Hepatic stellate cell (primary cell): ENCODE measurements at places on chromosomes 1 and 21.
A peak's percentile ranks its signal among the peaks of the same experiment; 100 is the strongest.

- no peak for DNase-seq
Observed at GRCh38 chr1:172178886-172179285, 241.6 kb upstream of the C1orf105 start.

GRCh38 chr1:174786760-174787159 lies 213.0 kb upstream of the CACYBP start:
- DNase-seq = no peak

- peak; percentile 22 for DNase-seq
Observed at GRCh38 chr1:76862447-76862846, 4.8 kb upstream of the ST6GALNAC5 start.

- peak; percentile 74 for DNase-seq
Observed at GRCh38 chr1:98048244-98048643, 127.4 kb upstream of the DPYD start.

DNA sequence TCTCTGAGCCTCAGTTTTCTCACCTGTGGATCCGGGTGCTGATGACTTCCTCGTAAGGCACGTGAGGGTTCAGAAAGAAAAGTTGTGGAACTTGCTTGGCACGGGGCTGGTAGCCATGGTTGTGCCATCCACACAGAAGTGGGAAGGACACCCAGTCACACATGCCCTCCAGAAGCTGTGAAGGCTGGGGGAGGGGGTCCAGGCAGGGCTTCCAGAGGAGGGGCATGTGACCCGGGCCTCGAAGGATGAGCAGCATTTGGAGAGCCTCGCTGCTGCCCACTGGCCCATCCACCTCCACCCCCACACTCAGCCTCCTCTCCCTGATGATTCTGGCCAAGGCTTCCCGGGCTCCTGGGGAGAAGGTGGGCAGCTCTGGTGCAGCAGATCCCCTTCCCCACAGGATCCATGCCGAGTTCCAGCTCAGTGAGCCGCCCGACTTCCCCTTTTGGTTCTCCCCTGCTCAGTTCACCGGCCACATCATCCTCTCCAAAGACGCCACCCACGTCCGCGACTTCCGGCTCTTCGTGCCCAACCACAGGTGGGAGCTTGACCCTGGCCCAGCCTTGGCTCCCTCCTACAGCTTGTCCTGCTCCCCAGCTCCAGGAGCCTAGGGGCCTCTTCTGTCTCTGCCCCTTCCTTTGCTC lies 9.4 kb downstream of the SELENON start:
- no peak for DNase-seq

GRCh38 chr1:179754041-179754624 lies 11.0 kb downstream of the FAM163A start:
- DNase-seq = peak; percentile 19

DNA sequence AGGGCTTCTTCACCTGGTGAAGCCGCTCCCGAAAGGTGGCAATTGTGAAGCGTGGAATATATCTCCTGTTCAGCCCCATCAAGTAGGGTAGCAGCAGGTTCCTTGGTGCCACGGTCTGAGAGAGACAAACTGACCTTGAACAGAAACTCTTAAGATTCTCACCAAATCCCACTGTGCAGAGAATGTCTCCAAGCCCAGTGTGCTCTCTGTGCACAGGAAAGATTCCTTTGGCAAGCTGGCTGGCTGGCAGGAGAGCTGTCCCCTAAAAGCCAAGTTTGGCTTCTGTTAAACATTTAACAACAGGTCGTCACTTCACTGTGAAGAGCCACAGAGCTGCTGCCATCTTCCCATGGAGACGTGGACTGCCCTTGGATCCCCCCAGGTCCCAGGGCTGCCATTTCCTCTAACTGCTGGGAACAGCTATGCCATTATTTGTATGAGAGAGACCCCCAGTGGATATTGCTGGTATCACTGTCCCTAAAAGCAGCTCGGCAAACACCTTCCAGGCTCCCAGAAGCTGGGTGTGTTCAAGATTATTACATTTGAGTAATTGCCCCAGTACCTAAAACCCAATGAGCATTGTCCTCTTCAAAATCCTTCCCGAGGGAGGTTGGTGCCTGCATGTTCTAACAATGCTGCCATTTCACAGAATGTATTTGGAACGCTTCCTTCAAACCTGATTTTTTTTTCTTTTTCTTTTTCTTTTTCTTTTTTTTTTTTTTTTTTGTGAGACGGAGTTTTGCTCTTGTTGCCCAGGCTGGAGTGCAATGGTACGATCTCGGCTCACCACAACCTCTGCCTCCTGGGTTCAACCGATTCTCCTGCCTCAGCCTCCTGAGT lies 71.8 kb downstream of the CD58 start:
- peak; percentile 77 for DNase-seq

DNA sequence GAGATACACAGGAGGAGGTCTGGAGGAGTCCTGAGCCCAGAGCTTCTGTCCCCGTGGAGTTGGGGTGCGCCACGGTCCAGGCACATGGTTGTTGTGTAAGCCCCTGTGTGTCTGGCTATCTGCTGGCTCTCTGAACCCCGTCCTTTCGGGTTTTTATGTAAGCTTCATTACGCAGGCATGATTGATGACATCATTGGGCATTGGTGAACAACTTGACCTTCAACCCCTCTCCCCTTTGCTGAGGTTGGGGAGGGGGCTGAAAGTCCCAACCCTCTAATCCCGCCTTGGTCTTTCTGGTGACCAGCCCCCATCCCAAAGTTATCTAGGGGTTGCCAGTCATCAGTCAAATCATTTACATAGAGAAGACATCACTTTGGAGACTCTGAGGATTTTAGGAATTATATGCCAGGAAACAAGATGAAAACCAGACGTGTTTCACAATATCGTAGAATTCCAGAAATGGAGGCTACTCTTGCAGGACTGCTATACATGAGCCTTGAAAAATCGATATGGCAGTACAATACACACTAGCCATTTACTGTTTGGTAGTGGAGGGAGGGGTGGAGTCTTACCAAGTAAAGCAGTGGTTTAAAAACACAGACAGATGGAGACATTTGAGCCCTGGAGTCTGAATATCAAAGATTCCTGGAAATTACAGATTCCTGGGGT lies 69.8 kb upstream of the SCAF4 start:
- no peak for DNase-seq

DNA sequence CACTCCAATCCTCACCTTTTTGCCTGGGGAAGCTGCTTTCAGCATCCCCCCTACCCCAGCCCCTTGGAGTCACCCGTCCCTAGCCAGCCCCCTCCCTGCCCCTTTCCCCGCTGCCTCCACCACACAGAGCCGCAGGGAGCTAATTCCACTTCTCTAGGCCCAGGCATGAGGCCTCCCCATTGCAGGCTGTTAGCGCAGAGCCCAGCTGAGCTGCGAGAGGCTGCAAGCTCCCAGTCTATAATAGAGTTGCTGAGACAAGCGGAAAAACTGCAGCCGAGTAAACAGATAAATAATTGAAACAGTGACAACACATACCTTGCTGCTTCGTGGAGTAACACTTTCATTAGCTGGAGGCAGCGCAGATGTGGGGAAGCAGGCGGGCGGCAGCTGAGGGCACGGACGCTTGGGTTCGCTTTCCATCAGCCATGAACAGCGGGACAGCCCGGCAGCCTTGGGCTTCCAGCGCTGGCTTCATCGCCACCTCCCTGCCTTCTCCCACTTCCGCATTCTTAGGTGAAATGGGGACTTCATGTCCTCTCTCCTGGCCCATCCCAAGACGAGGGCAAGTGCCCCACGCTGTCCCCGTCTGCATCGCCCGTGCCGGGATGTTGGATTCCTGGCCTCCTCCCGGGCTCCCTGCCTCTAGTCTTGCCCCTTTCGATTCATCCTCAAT lies 183.3 kb downstream of the IGSF21 start:
- DNase-seq = no peak

DNA sequence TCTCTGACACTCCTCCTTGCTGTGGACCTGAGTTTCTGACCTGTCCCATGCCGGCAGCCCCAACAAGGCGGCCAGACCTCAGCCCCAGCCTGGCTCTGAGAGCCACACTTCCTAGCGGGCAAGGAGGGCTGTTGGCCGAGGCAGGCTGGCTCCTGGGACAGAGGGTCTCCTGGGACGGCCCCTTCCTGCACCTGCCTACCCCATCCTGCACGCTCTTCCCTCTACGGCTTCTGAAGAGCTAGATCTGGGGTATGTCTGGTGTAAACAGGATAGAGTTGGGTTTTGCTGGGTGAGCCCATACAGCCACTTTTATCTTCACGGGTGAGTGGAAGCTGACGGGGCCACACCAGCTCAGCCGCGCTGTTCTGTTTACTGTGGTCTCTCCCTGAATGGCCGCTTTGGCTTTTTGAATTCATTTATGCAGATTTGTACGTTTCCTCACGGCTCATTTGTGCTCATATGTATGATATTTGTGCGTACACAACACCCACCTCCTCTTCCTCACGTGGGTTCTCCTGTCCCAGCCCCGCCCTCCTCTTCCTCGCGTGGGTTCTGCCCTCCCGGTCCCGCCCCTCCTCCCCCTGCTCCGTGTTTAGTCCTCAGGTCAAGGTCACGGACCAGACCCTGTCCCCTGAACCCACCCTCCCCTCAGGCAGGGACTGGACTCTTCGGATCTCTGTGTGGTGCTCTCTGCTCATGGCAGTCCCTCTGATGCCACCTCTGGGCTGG lies 34.7 kb upstream of the POFUT2 start:
- no peak for DNase-seq

- DNase-seq = no peak
Observed at GRCh38 chr1:220703305-220703704, 13.1 kb downstream of the C1orf115 start.

- no peak for DNase-seq
Observed at GRCh38 chr1:30705698-30706097, 17.7 kb downstream of the MATN1 start.

DNA sequence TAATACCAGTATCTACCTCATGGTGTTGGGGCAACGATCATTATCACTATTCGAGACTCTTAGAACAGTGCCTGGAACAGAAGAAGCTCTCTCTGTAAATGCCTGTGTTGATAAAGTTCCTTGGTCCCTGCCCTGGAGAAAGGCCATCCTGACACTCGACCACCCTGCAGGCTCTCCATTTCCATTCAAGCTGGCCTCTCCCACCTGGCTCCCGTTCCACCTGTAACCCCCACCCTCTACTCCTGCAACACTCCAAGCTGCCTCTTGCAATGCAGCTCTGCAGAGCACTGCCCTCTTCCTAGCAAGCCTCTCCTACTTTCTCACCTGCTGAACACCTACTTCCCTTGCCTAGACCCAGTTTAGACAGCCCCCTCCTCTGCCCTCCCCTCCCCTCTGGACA lies 6.1 kb downstream of the SPOCD1 start:
- no peak for DNase-seq

DNA sequence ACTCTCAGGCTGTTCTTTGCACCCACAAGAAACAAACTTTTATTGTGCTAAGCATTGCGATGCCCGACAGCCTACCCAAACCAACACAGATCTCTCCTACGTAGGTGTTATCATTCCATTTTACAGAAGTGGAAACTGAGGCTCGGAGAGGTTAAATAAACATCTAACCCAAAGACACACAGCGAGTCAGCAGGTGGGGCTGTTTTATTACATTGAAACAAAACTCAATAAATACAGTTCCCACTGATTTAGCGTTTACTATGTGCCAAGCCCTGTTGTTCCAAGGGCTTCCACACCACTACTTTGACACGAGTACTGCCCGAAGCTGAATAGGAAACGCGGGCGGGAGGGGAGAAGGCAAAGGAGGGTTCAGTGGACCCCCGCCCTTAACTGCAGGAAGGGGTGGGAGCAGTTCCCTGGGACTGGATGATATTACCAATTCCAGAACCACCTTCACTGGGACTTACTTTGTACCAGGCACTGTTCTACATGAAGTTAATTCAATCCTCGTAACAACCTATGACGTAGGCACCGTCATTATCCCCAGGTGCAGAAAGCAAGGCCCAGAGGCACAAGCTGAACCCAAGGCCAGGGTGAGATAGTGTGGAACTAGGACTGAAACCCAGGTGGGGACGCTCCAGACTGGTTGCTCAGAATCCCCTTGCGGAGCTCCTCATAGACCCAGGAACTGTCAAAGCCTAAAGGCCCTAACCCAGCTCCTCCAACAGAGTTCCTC lies 19.3 kb upstream of the ALDH4A1 start:
- DNase-seq = no peak

- DNase-seq = no peak
Observed at GRCh38 chr1:162974810-162975209, 94.4 kb upstream of the RGS4 start.

GRCh38 chr1:12739613-12740012 lies 6.4 kb upstream of the CFAP107 start:
- no peak for DNase-seq

GRCh38 chr1:89555550-89555949 lies 30.9 kb downstream of the LRRC8B start:
- no peak for DNase-seq

DNA sequence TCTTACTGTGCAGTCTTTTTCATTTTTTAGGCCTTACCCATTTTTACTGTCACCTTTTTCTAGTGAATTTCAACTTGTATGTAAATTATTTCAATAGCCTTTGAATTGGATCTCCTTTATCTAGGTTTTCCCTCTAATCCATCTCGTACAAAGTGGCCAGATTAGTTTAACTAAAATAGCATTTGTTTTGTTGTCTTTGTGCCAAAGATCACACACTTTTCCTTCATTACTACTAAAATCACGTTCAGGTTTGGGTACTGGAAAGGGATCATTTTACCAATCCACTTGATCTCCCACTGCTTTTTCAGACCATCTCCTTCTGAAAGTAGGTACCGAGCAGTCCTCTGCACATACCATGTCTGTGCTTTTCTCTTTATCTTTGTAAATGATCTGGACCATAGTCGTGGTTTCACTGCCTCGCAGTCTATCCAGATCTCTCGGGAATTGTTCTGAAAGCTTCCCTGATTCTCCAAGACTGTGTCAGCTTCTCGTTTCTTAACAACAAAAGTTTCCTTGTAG lies 20.1 kb downstream of the KDM1A start:
- DNase-seq = no peak

- no peak for DNase-seq
Observed at GRCh38 chr1:111436726-111437125, 9.2 kb upstream of the OVGP1 start.

DNA sequence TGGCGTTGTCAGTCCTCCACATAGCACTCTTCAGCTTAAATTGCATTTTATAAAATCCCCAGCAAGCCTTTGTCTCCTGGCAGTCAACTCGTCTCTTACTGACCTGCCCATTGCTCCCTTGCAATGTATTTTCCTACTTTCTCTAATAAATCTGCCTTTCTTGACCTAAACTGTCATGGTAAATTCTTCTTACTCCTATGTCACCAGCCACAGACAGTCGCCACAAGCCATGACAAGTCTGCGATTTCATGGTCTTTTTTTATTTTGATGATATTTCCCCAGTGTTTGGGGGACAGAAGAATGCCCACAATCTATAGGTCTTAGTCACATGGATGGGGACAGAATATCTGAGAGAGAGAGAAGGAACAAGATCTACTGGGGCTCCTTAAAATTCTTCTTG lies 8.4 kb downstream of the IFNAR2 start:
- no peak for DNase-seq

DNA sequence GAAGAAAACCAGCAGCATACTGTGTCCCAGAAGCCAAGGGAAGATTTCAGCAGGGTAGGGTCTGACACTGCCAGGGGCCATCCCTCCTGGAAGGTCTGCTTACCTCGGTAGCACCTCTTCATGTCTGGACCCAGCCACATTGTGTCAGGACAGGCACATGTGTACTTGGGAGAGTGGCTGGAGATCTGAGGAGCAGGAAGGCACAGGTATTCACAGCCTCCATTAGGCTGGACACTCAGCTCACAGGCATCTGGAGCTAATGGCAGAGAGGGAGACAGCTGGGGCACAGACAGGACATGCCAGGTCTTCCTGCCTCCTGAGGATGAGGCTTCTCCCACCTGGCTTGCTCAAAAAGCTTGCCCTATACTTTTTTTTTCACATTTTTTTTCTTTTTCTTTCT lies 19.9 kb upstream of the MAGOH start:
- no peak for DNase-seq

- DNase-seq = no peak
Observed at GRCh38 chr1:72227667-72228066, 54.7 kb downstream of the NEGR1 start.

GRCh38 chr1:155978973-155979429 lies 654 bp upstream of the ARHGEF2 start:
- DNase-seq = no peak
